Activated CD4-positive, alpha-beta T cell treated with anti-CD3 and anti-CD28 coated beads for 48 hours (primary cell): ENCODE measurements at places on chromosomes 1 and 21.

DNA sequence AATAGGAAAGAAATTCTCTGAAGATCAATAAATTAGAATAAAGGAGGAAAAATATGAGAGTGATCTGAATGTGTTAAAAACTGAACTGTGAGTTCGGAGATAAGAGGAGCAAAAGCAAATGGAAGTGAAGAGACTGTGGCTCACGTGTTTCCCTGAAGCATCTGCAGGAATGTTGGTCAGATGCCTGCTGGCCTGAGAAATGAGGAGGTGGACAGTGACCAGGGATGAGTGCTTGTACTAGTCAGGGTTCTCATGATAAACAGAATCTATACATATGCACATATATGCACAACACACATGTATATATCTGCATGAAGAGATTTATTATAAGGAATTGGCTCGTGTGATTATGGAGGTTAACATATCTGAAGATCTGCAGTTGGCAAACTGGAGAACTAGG is 103.4 kb upstream of the TIAM1 start:
- no peak for DNase-seq

DNA sequence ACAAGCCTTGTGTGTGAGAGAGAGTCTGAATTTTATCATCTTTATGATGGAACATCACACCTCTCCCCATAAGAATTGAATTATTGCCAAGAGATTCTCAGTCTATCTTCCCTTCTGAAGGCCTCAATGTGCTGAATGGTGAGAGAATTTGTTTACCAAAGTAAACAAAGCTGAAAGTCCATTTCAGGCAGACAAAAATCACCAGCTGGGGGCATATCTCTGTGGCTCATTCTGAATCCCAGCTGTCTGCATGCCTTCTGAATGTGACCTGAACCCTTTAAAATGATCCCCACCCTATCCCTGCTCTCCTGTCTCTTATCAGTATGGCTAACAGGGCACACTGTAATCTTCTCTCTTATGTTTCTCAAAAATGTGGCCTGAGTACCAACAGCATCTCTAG is 99.1 kb upstream of the CAMK1G start:
- DNase-seq: no peak

DNA sequence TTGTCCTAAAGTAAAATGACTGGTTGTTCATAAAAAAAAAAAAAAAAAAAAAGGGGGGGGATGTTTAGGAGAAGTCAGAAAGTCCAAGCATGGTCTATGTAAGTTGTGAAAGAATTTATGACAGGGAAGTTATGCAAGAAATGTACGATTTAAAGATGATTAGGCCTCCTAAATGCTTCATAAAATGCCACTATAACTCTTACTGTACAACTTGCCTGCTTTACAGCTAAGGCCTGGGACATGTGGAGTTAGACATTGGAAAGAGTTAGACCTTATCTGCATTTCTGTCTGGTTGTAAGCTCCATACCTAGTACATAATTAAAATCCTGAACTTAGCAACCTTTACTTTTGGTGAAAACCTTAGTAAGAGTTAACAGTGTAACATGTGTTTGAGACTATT is 150.0 kb downstream of the TPR start:
- no peak for DNase-seq

- peak; percentile 25 for DNase-seq
Measured at GRCh38 chr21:41768437-41769042, 1.7 kb upstream of the RIPK4 start.

DNA sequence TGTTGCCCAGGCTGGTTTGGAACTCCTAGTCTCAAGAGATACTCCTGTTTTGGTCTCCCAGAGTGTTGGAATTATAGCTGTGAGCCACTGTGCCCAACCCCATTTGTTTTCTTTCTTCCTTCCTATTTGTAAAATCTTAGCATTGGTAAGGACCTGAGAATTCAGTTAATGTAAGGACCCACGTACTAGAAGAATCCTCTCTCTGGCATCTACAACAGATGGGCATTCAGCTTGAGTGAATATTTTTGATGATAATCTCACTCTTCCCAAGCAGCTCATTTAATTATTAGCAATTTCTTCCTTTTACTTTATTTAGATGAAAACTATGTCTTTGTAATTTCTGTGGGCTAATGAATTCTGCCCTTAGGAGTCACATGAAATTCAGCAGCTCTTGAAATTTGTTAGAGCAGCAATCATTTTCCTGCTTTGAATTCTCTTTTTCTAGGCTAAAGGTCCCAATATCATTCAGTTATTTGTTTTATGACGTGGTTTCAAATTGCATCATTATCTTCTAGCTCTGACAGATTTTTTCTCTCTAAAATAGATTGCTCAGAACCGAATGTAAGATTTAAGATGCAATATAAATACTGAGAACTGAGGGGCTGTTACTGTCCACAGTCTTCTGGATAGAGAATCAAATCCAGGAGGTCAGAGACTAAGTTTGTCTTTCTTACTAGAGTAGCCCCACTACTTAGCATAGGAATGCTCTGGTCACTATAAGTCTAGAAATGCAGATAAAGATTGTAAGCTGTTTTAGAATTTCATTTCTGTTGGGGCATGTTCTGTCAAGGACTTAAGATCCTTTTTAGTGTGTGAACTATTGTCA is 59.4 kb downstream of the EPB41 start:
- DNase-seq: no peak

- no peak for DNase-seq
Measured at GRCh38 chr1:181255270-181255929, 166.9 kb downstream of the IER5 start.

- no peak for DNase-seq
Measured at GRCh38 chr1:20836230-20836629, 49.1 kb upstream of the HP1BP3 start.

DNA sequence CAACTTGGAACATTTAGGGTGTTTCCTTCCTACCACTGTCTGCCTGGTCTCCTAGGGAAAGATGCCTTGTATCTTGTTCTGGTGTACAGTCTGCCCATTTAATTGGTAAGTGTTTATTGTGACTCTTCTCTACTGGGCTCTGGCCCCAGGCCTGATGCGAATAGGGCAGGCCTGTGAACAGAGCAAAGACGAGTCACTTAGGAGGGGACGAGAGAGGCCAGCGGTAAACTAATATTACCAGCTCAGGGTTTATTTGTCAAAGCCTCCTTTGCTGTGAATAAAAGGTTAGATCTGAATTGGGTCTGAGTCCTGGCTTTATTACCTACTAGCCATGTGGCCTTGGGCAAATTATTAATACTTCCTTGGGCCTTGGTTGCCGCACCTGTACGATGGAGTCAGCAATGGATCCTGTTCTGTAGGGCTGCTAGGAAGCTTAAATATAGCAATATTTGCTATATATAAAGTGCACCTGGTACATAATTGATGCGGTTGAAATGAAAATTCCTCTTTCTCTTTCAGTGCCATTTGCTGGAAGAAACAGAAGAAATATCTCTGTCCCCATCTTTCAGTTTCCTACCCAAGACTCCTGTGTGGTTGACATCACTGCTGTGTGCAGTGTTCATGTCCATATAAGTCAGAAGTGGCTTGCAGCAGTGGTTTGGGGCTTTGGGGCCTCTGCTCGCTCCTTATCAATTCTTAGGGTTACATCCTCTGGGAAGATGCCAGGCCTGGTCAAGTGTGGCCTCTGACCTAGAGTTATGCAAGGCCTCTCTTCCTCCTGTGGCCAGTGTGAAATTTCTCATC is 32.4 kb downstream of the MAPKAPK2 start:
- DNase-seq: no peak

- DNase-seq: no peak
Measured at GRCh38 chr1:174637487-174637886, 189.7 kb downstream of the GPR52 start.

- no peak for DNase-seq
Measured at GRCh38 chr1:88581703-88582102, 102.4 kb upstream of the PKN2 start.

- no peak for DNase-seq
Measured at GRCh38 chr1:65208563-65208973, 60.6 kb downstream of the AK4 start.

DNA sequence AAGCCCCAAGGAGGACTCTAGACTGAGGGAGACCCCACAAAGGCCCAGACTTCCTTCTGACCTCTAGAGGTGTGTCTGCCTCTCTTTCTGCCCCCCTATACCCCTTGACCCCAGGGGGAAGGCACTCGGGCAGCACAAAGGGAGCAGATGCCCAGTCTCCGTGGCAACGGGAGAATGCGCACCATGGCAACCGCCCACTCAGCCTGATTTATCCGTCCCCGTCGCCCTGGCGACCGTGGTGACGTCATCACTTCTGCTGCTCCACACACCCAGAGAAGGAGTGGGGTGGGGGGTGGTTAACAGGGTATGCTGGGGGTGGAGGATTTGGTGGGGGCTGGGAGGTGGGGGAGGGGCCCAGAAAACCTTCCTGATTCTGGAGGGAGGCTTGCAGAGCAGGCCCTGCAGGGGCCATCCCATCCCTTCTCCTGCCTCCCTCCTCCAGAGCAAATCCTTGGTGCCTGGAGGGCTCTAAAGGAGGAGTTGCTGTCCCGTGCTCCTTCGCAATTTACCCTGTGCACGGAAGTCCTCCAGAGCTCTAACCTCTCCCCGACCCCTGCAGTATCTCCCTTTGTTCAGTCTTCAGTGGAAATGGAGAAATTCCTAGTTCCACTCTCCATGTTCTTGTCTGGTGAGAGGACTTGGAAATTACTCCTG is 6.3 kb downstream of the CELF3 start:
- peak; percentile 66 for DNase-seq

- DNase-seq: no peak
Measured at GRCh38 chr1:223197923-223198627, 55.0 kb upstream of the TLR5 start.

- no peak for DNase-seq
Measured at GRCh38 chr1:39847940-39848339, 35.4 kb downstream of the TRIT1 start.

GRCh38 chr1:197399755-197400521 is 131.9 kb downstream of the CRB1 start:
- peak; percentile 3 for DNase-seq

- DNase-seq: peak; percentile 85
Measured at GRCh38 chr1:36099681-36100341, 11.1 kb downstream of the ADPRS start.

- no peak for DNase-seq
Measured at GRCh38 chr21:28177124-28177523, 815.6 kb downstream of the LTN1 start.

DNA sequence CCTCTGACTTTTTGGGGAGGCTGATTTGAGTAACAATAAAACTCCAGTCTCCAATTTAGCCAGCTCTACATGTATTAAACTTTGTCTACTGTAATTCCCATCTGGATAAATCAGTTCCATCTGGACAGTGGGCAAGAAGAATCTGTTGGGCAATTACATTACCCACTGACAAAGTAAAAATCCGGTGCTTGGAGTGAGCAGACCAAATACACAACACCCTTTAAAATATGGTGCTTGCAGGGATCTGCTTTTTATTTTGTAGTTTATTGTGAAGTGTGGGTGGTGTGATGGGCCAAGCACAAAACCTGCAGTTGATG is 8.9 kb upstream of the CD55 start:
- DNase-seq: no peak

- no peak for DNase-seq
Measured at GRCh38 chr1:244878681-244879080, 14.3 kb upstream of the HNRNPU start.

- DNase-seq: no peak
Measured at GRCh38 chr1:30368651-30369240, 354.6 kb downstream of the MATN1 start.

- DNase-seq: no peak
Measured at GRCh38 chr1:107930292-107930691, 34.7 kb downstream of the VAV3 start.

- DNase-seq: no peak
Measured at GRCh38 chr1:205187420-205187819, 24.1 kb downstream of the DSTYK start.

GRCh38 chr1:1259951-1260600 is 13.6 kb upstream of the C1QTNF12 start:
- DNase-seq: no peak

DNA sequence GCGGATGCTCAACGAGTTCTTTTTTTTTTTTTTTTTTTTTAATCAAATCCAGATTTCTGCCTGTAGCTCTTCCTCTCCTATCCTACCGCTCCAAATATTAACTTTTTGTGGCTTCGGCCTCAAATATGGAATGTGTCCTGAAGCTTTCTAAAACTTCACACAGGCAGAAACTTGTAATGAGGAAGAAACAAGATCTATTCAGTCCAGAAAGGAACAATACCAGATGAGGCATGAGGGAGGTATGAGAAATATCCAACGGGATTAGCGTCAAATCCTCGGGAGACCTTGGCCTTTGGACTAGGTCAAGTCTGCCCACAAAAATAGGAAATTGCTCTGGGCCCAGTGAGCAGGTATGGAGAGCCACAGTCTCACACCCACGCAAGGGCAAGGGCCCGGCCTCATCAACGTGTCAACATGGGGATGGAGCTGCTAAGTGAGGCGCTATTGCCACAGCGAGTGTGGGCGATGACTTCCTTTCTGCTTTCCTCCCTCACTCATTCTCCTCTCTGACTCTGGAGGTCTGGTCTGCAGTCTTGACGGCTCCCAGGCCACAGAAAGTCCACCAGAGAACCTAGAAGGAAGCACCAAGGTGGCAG is 66.6 kb downstream of the BCAR3 start:
- peak; percentile 79 for DNase-seq

DNA sequence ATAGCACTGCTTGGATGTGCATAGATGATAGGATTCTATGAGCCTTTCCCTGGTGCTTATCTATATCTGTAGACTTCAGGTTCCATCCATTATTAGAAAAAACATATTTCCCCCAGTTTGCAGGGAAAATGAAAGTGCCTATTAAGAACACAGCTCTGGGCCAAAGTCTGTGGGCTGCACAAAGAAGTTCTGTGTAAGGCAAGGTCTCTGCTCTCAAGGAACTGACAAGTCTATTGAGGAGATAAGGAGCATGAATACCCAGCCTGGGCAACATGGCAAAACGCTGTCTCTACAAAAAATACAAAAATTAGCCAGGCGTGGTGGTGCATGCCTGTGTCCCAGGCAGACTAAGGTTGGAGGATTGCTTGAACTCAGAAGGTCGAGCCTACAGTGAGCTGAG is 22.3 kb upstream of the SDE2 start:
- no peak for DNase-seq

- DNase-seq: no peak
Measured at GRCh38 chr21:43904331-43904781, 39.3 kb downstream of the AGPAT3 start.

DNA sequence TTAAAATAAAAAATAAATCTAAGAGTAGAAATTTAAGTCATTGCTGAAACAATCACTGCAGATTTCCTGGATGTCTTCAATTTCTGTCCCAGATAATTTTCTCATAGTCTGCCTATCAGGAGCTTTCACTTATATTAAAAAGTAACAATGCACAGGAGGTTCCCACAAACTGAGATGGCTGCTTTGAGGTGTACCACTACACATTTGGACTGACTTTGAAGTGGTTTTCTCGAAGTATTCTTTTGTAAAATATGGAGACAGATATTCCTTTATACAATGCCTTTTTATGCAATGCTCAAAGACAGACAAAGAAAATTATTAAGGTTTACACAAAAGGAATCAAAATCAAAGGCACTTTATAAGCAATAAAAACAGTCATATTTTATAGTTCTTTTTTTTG is 24.5 kb downstream of the TOR1AIP2 start:
- DNase-seq: no peak

DNA sequence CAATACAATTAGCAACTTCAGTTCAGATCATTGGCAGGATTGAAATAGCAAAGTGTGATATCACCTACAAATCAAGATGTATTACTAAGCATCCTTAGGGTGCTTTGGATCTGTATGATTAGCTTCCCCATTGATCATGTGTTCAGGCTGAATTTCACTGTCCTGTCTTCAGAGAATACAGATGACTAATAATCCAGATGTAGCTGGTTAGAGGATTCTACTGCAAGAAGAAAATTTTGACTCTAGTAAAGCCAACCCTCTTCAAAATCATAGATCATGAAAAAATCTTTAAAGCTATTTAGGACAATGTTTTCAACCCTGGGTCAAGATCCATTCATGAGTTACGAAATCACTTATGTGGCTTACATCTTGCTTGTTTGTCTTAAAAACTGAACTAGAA is 184.4 kb downstream of the PTGER3 start:
- DNase-seq: no peak
